Stimulated activated CD8-positive, alpha-beta memory T cell treated with anti-CD3 and anti-CD28 coated beads, Interleukin-7, amount 100 ng/mL, for 24 hours (primary cell): ENCODE measurements at places on chromosomes 4 and X.

DNA sequence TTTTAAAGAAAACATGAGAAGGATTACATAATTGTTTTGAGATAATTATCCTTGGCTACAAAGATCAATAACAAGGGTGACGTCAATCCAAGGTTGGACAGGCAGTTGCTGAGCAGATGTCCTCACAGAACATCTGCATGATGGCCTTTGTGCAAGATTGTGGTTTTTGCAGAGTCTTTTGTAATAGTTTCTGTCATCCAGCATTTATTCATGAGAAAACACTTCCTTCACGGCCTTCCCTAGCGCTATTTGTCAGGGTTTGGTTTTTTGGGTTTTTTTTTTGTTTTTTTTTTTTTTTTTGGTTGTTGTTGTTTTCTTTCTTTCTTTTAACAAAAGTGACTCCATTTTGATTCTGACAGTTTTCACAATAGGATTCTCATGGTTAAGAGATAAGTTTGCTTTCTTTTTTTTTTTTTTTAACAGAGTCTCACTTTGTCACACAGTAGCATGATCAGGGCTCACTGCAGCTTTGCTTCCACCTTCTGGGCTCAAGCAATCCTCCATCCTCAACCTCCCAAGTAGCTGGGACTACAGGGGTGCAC, 31.5 kb upstream of the ELF2 start:
- no peak for DNase-seq

DNA sequence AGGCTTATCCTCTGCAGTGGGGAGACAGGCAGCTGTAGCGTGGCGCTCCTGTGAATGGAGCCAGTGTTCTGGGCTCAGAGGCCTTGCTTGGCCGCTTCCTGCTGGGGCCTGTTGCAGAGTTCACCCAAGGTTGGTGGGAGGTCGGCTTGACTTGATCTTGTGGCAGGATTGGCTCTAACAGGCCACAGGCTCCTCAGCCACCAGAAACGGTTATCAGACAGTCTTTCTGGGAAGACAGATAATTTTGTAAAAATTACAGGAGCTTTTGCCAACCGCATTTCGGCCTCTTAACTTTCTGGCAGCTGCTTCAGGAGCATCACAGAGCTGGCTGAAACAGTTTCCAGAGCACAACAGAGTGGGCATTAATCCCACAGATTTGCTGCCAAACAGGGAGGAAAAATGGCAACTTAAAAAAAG, 66.4 kb downstream of the DIPK2B start:
- DNase-seq: no peak

DNA sequence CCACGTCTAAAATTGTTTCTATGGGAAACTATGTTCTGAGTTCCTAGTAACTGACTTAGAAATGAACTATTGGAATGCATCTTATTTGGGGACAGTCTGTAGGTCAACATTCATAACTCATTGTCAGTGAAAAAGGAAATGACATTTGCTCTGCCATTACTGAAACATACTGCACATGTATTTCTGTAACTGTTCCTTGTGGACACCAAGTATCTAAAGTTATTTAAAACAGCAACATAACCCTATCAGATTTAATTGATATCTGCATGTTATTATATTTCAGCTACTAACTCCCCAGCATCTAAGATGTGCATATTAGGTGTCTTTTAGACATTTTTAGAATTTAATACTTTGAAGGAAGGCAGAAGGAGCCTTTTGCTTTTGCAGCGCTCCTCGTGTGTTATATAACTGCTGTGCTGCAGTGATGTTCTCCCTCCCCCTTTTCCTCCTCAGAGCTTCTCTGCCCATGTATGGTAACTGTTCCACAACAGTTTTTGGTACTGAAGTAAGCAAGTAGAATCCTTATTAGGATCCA, 37.2 kb upstream of the TMEM131L start:
- no peak for DNase-seq

- no peak for DNase-seq
Measured at GRCh38 chr4:37631551-37631950, 54.6 kb downstream of the RELL1 start.

DNA sequence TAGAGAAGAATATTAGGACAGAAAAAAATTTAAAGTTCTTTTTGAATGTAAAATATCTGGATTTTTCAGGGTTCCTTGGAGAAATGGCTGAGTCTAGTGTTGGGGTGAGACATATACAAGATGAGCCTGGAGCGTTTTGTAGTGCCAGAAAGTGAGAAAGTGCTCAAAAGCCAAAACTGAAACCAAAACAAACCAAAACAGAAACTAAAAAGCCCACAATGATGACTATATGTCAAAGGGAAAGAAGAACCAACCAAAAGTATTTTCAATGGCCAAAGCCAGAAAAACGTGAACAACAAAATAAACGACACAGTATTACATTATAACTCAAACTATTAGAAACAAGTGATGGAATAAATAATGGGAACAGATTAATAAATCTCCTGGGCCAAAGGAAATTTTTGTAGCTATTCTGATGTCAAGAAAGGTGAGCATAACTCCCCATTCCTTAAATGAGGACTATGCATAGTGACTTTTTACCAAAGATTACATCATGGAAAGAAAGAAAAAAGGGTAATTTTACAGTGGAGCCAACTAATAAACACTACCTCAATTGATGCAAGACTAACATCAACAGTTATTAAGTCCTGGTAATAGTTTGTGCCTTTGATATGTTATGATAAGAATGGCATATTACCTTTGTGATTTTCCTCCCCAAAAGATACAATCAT, 1137.6 kb downstream of the C4orf33 start:
- DNase-seq: no peak

- DNase-seq: no peak
Measured at GRCh38 chr4:145203410-145203809, 23.0 kb upstream of the OTUD4 start.

GRCh38 chr4:111064342-111064993, 441.6 kb upstream of the PITX2 start:
- no peak for DNase-seq

- DNase-seq: no peak
Measured at GRCh38 chr4:100060765-100061416, 110.8 kb upstream of the H2AZ1 start.

- DNase-seq: no peak
Measured at GRCh38 chrX:118976599-118977340, 2.4 kb downstream of the LONRF3 start.

DNA sequence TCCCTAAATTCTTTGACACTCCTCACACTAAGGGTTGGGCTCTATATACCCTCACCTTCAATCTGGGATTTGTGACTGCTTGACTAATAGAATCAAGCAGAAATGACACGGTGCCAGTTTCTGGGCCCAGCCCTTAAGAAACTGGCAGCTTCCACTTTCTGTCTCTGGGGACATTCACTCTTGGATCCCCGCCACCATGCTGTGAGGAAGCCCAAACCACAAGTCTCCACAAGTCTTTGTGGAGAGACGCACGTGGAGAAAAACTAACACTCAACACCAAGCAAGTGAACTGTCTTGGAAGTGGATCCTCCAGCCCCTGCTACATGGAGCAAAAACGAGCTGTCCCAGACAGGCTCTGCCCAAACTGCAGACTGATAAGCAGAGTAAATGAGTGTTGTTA, 1.1 kb upstream of the EDNRA start:
- DNase-seq: no peak

DNA sequence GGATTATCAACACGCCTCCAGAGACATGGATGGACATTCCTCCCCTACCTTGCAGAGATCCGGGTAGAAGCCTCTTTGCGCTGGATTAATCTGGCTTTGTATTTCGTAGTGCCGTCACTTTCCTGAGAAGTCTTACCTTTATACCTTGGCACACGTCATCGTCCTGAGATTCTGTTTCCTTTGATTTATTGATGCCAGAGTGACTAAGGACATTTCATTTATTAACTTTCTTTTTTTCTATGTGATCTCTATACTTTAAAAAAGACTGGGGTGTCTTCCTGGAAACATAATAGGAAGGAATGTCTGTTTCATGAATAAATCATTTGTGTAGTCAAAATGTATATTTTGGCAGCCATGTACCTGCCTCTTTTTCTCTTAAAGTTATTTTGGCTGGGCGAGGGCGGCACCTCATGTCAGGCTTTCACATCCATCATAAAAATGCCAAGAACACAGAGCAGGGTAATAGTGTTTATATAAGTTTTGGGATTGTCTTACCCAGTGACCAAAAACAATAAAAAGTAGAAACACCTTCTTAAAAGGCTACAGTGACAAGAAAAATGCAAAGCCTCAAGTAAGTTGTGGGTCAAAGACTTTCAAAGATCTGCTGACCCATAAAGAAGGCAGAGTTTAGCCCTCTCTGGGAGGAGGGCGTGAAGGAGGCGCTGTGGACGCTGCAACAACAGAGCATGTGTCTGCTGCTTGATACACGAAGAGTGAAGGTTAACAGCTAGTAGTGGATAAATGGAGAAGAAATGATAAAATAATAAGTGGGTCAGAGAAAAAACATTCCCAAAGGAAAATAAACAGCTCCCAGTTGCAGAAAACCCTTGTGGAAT, 124.4 kb downstream of the SHROOM3 start:
- no peak for DNase-seq

DNA sequence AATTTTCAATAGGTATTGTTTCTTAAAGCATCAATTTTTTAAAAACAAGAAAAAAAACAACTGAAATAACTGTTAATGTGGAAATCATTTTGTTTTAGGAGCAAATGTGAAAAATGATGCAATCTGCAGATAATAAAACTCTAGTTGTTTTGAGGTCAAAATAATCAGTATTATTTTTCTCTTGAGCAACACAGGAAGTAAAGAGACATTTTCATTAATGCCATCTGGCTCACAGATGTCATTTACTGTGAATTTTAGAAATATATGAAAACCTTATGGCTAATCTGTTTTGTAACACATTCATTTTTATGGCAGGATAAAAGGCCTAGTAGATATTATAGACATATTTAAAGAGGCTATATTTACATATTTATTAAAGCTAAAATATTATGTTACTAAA, 141.6 kb downstream of the PCDH18 start:
- no peak for DNase-seq
